Keratinocyte (primary cell): ENCODE measurements at places on chromosomes 4 and X. TPM values are rescaled to one million over a fixed set of nuclear protein-coding genes. Genes with fewer than 3 reads are reported as not detected.

DNA sequence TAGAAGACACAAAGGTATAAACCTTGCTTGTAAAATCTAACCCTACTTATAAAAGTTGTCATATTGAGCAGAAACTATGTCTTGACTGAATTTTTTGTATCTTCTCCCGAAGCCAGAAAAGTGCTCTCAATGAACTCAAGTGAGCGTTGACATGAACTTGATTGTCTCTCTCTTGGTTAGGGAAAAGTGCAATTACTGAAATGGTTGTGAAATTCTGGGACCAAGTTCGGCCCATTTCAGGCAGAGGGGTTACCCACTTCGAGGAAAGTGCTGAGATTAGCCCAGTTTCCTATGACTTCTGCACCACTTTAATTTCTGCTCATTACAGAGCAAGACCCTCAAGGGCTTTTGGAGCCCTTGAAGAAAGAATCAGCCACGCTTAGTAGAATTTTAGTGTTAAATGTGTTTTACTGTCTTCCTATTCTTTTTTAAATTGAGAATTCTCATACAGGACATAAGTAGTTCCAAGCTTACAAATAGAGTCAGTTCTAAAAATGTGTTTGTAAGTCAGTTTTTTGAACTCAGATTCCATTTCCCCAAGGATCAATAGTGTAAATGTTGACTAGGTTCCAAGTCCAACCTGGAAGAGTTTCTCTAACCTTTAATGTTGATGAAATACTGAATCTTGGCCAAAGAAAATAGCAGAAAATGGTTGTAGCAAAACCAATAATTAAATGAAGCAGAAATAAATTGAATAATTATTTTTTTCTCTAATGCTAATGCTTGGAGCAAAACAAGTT lies 125.7 kb upstream of the ACSL4 start:
- DNase-seq, result no peak
- H3K36me3 ChIP-seq, result no peaks in the 10 kb centered on the region
- no peak overlapping the region for H3K27ac ChIP-seq
- no peak overlapping the region for H3K4me3 ChIP-seq
- no peaks in the 10 kb centered on the region for H3K4me1 ChIP-seq

GRCh38 chrX:35842674-35843073 lies 44.5 kb downstream of the MAGEB16 start:
- H3K4me3 ChIP-seq, result no peak overlapping the region
- no peaks in the 10 kb centered on the region for H3K27me3 ChIP-seq
- no peak overlapping the region for H3K27ac ChIP-seq
- H3K36me3 ChIP-seq, result no peaks in the 10 kb centered on the region
- no peak for DNase-seq

- no peak overlapping the region for H3K27ac ChIP-seq
- H3K36me3 ChIP-seq, result no peaks in the 10 kb centered on the region
- no peak overlapping the region for H3K4me3 ChIP-seq
- peaks cover 28% of the 10 kb centered on the region for H3K4me1 ChIP-seq
- no peak for DNase-seq
- H3K27me3 ChIP-seq, result no peaks in the 10 kb centered on the region
These were observed 47.6 kb upstream of the SPRY1 start for GRCh38 chr4:123348946-123349345.

DNA sequence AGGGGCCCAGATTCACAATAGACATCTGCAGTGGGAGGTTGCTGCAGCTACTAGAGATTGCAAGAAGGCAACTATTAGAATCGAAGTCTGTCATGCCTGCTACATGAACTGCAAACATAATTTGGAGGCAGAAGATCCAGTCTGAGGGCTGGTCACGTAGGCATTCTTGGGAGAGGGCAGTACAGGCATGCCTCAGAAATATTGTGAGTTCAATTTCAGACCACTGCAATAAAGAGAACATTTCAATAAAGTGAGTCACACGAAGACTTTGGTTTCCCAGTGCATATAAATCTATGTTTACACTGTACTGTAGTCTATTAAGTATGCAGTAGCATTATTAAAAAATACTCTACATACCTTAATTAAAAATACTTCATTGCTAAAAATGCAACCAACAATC lies 585.8 kb upstream of the FAT1 start:
- peak overlapping the region; percentile 13 for H3K27ac ChIP-seq
- no peaks in the 10 kb centered on the region for H3K27me3 ChIP-seq
- no peaks in the 10 kb centered on the region for H3K36me3 ChIP-seq
- H3K4me3 ChIP-seq, result no peak overlapping the region

DNA sequence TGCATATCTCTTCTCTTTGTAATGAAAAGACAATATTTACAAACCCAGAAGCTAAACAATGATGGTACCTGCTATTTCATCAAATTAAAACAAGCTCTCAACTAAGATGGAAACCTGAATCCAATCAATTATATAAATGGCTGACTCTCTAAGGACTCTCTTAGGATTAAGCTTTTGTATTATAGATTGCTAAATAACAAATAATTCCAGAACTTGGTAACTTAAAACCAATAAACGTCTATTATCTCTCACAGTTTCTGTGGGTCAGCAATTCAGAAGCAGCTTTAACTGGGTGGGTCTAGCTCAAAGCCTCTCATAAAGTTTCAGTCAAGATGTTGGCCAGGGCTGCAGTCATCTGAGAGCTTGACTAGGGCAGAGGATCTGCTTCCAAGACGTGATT lies 12.4 kb downstream of the PHKA2 start:
- DNase-seq, result no peak
- H3K27ac ChIP-seq, result no peak overlapping the region
- no peak overlapping the region for H3K4me3 ChIP-seq
- no peaks in the 10 kb centered on the region for H3K4me1 ChIP-seq

DNA sequence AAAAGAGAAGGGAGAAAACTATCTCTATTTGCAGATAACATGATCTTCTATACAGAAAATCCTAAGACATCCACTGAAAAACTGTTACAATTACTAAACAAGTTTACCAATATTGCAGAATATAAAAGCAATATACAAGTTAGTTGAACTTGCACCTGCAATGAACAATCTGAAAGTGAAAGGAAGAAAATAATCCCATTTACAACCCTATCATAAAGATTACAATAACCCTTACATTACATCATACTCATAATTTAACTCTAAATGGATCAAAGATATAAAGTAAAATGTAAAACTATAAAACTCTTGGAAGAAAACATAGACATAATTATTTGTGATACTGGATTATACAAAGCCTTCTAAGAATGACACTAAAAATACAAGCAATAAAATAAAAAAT lies 77.2 kb downstream of the GSTCD start:
- no peaks in the 10 kb centered on the region for H3K4me1 ChIP-seq
- no peak overlapping the region for H3K4me3 ChIP-seq
- no peak for DNase-seq

GRCh38 chr4:25330335-25330734 lies 17.8 kb downstream of the ZCCHC4 start:
- no peak for DNase-seq
- no peaks in the 10 kb centered on the region for H3K36me3 ChIP-seq
- H3K4me3 ChIP-seq, result no peak overlapping the region
- H3K27ac ChIP-seq, result no peak overlapping the region

DNA sequence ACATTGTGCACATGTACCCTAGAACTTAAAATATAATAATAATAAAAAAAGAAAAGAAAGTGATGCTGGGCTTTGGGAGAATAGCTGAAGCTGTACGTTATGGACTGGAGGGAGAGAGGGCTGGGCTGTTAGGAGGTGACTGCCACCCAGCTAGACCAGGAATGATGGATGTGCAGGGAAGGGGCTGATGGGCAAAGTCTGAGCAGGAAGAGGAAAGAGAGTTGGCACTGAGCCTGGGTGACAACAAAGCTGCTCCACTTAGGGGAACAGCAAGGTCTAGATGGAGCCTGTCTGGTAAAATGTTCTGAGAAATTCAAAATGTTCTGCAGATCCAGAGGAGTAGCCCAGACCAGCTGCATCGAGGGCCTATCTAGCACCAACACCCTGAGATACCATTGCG lies 32.3 kb downstream of the MED28 start:
- DNase-seq, result no peak
- no peak overlapping the region for H3K27ac ChIP-seq
- no peaks in the 10 kb centered on the region for H3K27me3 ChIP-seq
- H3K36me3 ChIP-seq, result no peaks in the 10 kb centered on the region

- no peaks in the 10 kb centered on the region for H3K27me3 ChIP-seq
- H3K27ac ChIP-seq, result no peak overlapping the region
- H3K4me3 ChIP-seq, result no peak overlapping the region
- no peaks in the 10 kb centered on the region for H3K4me1 ChIP-seq
- no peak for DNase-seq
These were observed 198.8 kb downstream of the STIM2 start for GRCh38 chr4:27059446-27059845.

DNA sequence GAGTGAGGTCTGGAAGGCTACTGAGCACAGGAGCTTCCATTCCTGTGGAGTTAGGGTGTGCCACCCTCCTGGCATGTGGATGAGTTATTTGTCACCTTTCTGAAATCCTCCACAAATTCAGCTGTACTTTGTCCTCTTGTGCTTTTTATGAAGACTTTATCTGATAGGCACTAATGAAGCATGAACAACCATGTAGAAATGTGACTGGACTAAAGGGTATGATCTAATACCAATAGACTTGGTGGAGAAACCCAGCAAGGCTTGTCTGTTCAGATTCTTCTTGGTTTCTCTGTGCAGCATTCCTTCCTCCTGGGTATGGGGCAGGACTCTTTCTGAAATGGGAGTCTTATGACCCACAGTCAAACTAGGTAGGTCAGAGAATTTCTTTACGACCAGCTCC lies 9.6 kb downstream of the NBDY start:
- no peak overlapping the region for H3K4me3 ChIP-seq
- peak; percentile 25 for DNase-seq
- no peak overlapping the region for H3K27ac ChIP-seq
- H3K27me3 ChIP-seq, result no peaks in the 10 kb centered on the region

- peak; percentile 35 for DNase-seq
- no peaks in the 10 kb centered on the region for H3K27me3 ChIP-seq
- H3K36me3 ChIP-seq, result no peaks in the 10 kb centered on the region
- peaks cover 22% of the 10 kb centered on the region for H3K4me1 ChIP-seq
- no peak overlapping the region for H3K27ac ChIP-seq
These were observed 509.8 kb downstream of the CENPC start for GRCh38 chr4:67035501-67035900.

DNA sequence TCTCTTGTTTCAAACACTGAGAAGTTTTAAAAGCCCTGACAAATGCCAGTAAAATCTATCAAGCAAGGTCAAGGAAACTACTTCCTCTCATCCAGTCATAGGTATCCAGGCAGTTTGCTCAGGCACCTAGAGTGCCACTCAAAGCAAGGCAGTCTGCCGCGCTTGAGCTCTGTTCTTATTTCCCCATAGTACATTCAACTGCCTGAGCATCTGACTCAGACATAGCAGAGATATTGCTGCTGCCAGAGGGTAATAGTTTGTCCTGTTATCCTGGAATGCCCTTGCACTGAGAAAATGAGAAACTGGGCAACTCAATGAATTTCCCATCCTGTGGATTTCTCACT lies 16.1 kb upstream of the ATP8A1 start:
- H3K4me3 ChIP-seq, result no peak overlapping the region
- DNase-seq, result no peak
- no peaks in the 10 kb centered on the region for H3K27me3 ChIP-seq

- H3K4me3 ChIP-seq, result no peak overlapping the region
- no peaks in the 10 kb centered on the region for H3K27me3 ChIP-seq
- DNase-seq, result no peak
- no peak overlapping the region for H3K27ac ChIP-seq
- H3K36me3 ChIP-seq, result no peaks in the 10 kb centered on the region
These were observed 27.6 kb downstream of the ANXA10 start for GRCh38 chr4:168119890-168120289.

- no peaks in the 10 kb centered on the region for H3K27me3 ChIP-seq
- H3K4me3 ChIP-seq, result no peak overlapping the region
- peaks cover 5% of the 10 kb centered on the region for H3K36me3 ChIP-seq
- H3K4me1 ChIP-seq, result no peaks in the 10 kb centered on the region
- no peak for DNase-seq
These were observed 38.9 kb upstream of the PHEX start for GRCh38 chrX:21993265-21993664.

DNA sequence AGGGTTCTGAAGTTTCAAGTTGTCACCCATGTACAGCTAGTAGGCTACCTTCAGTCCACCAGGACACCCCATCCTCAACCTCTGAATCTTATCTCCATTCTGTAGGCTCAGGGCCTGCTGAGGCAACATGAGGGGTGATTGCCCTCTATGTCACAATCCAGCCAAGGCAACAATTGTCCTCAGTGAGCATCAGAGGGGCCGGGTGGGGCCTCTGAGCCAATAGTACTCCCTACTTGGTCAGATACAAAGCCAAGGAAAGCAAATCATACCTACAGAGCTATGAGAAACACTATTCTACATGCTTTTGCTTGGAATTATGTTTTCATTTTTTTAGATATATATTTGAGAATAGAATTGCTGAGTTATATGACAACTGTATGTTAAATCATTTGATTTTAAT lies at the start of gene ACTRT1:
ACTRT1 (minus strand) TSS at position 101 of the 400 bp plus-strand sequence. CDS start 197 bp downstream, outside the sequence.
- H3K4me3 ChIP-seq, result no peak within 1 kb of the TSS
- no peaks in the 10 kb centered on the region for H3K27me3 ChIP-seq
- H3K36me3 ChIP-seq, result no peaks in the 10 kb centered on the region
- DNase-seq, result no peak
- H3K27ac ChIP-seq, result no peak within 1 kb of the TSS
- H3K4me1 ChIP-seq, result no peaks in the 10 kb centered on the region

GRCh38 chr4:19698961-19699360 lies 552.7 kb upstream of the SLIT2 start:
- H3K27ac ChIP-seq, result no peak overlapping the region
- no peak overlapping the region for H3K4me3 ChIP-seq
- no peaks in the 10 kb centered on the region for H3K27me3 ChIP-seq

LDOC1 gene
- 6.4 to 18.2 TPM (median 8.5 TPM) in 3 replicates for polyA plus RNA-seq

FNIP2 gene
- 5.4 to 11.4 TPM (median 6.2 TPM) in 3 replicates for polyA plus RNA-seq

GRCh38 chrX:131084145-131084544 lies 26.0 kb downstream of the ARHGAP36 start:
- no peak overlapping the region for H3K27ac ChIP-seq
- no peak overlapping the region for H3K4me3 ChIP-seq
- no peaks in the 10 kb centered on the region for H3K36me3 ChIP-seq
- peaks cover 28% of the 10 kb centered on the region for H3K27me3 ChIP-seq
- no peaks in the 10 kb centered on the region for H3K4me1 ChIP-seq

DNA sequence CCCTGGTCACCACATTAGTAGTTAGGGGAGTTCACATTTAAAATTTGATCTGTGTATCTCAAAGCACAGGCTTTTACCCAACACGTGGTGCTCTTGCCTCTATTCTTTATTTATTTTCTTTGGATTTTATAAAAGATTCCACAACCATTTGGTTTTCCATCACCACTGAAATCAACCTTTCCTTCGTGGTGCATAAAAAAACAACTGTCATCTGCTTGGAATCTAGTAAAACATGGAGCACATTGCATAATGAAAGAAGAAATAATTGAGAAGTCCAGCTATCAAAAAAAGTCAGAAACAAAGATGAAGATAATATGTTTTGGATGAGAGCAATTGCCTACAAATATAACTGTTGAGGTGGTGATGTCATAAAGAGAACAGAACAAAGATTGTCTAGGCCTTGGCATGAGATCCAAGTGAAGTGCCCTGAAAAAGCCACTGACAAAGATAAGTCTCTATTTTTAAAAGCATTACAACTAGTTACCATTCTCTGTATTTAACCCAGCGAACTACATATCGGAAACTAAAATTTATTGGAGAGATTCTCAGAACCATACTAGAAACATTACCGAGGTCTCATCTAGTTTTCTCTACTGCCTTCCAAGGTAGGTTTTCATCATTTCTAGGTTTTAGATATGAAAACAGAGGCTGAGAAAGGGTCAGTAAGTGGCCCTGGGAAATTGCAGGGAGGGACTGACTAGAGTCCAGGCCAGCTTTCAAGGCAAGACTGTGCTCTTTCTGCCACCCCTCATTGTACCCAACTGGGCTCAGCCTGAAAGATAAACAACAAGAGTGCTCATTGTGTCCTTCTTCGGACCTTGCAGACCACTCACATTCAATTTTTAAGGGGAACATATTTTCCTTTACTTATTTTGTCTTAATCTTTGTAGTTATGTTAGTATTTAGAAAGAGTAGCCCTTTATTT lies 127.3 kb downstream of the MAD2L1 start:
- no peak overlapping the region for H3K4me3 ChIP-seq
- H3K27ac ChIP-seq, result no peak overlapping the region
- no peaks in the 10 kb centered on the region for H3K27me3 ChIP-seq
- H3K4me1 ChIP-seq, result no peaks in the 10 kb centered on the region
- H3K36me3 ChIP-seq, result no peaks in the 10 kb centered on the region

NSD2 gene
- polyA plus RNA-seq, result 4.2 to 25.9 TPM (median 22.6 TPM) in 3 replicates
